ENCODE measurements at places on chromosomes 5 and 9.

GRCh38 chr9:127211983-127212382 lies 52.6 kb upstream of the GARNL3 start:
- no peak for DNase-seq

GRCh38 chr9:81490605-81491331 lies 198.6 kb downstream of the TLE1 start:
- no peak for DNase-seq

DNA sequence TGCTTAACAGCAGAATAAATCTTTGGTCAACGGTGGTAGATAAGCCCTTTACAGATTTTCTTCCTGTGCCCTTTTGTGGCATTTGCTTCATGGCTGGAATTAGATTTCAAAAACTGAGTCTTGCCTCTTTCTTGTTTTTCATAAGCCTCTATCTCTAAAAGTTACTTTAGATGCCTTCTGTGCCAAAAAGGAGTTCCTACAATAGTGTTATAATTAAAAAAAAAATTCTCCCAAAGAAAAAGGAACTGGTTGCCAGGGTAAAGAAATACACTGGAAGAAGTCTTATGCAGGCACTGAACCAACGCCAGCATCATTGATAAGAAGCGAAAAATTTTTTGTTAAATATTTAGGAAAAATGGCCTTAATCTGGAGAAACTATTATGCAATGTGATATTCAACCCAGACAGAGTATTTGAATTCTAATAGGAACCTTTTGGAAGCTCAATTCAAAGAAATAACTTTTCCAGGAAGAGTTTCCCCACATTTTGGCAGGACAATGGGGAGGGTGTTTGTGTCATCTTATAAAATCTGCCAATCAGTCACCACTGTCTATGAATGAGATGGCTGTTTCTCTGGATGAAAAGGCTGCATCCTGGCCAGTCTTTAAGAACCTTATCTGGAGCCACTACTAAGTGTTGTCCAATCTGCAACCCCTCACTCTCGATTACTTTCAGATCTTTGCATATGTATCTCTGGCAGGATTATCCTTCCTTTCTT lies 608.1 kb downstream of the PDE4D start:
- DNase-seq, result no peak

DNA sequence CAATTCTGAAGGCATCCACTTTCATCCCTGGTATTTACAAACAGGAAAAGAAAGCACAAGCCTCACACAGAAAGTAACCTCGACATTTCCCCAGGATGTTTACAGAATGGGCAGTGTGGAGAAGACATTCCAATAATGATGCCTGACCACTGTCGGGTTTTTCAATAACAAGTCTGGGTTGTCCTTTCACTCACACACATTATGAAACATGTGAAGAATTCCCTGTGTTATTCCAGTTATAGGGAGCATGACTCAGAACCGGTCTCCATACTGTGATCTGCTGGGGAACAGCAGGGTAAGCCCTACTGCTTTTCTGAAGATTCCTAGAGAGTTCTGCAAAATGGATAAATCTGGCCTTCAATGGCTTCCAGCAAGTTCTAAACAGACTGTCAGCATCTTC lies 155.3 kb downstream of the ADAMTS12 start:
- DNase-seq, result no peak

GRCh38 chr5:61788548-61788947 lies 456.5 kb downstream of the ZSWIM6 start:
- no peak for DNase-seq

DNA sequence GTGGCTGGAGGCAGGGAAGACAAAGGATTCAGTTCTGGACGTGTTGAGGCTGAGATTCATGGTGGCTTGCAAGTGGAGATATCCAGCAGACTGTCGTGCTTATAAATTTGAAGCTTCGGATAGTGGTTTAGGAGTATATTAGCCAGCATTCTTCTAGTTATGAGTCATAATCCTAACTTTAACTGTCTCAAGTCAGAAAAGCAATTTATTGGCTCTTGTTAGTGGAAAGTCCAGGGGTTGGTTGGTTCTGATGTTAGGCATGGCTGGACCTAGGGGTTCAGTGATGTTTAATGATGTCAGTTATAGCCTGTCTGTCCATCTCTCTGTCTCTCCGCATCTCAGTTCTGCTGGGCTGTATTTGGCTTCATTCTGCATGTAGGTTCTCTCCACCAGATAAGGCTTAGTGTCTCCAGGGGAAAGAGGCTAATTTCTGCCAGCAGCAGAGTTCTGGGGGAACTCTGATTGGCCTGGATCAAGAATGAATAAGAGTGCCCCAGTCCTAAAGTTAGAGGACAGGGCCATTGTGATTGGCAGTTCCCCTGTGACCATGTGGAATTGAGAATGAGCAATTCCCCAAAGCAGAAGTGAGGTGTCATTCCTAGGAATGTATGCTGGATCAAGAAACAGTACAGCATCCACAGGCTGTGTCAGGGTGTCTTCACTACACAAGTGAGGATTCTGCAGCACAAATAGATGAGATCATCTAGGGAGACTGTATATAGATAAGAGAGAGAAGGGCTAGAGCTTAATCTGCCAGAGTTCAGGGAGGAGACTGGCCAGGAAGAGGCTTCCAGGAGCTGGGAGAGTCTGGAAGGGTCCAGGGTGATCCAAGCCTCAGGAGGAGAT lies 72.9 kb upstream of the SHB start:
- no peak for DNase-seq

- no peak for DNase-seq
Measured at GRCh38 chr9:18906656-18907395, 126.2 kb downstream of the SAXO1 start.

DNA sequence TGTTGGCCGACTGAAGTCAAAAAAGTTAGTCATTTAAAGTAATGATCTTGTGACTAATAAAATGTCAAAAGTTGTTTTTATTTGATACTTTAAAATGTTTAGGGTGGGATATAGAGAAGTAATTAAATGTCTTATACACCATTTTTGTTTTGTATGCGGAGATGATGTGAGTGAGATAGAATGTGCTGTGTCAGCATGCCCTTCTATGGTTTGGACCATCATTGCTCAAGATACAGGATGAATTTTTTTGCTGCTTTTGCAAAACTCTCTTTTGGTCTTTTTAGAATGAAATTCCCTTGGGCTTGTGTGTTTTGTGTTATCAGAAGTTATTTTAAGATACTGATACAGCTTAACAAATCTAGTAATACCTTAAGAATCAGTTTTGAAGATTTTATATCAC lies 12.5 kb downstream of the SRFBP1 start:
- no peak for DNase-seq

GRCh38 chr9:134433101-134433500 lies 106.8 kb downstream of the RXRA start:
- no peak for DNase-seq

DNA sequence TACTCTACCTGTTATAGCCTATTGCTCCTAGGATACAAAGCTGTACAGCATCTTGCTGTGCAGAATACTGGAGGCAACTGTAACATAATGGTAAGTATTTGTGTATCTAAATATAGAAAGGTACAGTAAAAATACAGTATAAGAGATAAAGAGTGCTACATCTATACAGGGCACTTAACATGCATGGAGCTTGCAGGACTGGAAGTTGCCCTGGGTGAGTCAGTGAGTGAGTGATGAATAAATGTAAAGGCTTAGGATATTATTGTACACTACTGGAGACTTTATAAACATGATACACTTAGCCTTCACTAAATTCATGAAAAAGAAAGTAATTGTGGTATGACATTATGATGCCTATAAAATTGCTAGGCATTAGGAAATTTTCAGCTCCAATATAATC lies 65.5 kb upstream of the OSMR start:
- no peak for DNase-seq

DNA sequence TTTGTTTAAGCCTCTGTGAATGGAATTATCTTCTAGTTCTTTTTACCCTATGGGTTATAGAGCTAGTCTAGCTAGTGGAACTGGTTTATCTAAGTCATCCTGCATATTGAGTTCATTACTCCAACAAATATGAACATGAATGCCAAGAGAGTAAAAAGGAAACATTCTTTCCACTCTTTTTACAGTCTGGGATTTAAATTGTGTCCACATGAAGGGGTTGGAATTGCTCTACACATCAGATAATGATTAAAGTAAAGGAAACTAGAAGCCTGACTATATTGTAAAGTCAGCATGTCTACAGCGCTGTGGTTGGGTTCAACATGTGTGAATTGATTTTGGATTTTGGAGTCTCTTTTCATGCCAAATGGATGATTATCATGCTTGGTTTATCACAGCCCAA lies 173.1 kb downstream of the CCDC171 start:
- DNase-seq, result no peak

GRCh38 chr5:142215915-142216681 lies 107.5 kb downstream of the NDFIP1 start:
- DNase-seq, result no peak

DNA sequence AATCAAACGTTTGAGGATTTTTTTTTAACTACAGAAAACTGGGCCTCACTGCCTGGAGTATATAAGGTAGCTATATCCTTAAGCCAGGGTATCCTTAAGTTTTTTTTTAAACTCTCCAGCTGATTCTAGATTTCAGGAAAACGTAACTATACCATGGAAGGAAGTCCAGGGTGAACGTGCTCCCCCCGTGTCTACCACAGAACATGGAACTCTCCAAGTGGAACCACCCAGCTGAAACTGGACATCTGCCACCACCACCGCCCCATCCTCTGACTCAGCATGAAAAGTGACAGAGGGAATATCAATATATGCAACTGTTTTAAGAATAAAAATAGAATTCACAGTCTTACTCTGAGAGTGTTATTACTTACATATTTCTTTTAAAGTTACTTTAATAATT lies 61.3 kb downstream of the DROSHA start:
- no peak for DNase-seq

DNA sequence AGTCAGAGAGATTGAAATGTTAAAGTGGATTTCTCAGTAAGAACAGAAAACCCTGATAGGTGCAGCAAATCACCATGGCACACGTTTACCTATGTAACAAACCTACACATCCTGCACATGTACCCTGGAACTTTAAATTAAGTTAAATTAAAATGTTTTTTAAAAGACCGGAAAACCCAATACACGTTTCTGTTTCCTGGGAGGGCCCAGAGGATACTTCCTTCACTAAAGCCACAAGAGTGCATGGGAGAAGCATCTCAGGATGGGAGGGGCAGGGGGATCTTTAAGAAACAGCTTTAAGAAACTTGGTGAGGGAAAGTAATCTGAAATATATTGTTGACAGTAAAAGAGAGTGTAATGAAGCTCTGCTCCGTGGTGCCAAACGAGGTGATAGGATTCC lies 164.7 kb upstream of the PTGER4 start:
- no peak for DNase-seq

DNA sequence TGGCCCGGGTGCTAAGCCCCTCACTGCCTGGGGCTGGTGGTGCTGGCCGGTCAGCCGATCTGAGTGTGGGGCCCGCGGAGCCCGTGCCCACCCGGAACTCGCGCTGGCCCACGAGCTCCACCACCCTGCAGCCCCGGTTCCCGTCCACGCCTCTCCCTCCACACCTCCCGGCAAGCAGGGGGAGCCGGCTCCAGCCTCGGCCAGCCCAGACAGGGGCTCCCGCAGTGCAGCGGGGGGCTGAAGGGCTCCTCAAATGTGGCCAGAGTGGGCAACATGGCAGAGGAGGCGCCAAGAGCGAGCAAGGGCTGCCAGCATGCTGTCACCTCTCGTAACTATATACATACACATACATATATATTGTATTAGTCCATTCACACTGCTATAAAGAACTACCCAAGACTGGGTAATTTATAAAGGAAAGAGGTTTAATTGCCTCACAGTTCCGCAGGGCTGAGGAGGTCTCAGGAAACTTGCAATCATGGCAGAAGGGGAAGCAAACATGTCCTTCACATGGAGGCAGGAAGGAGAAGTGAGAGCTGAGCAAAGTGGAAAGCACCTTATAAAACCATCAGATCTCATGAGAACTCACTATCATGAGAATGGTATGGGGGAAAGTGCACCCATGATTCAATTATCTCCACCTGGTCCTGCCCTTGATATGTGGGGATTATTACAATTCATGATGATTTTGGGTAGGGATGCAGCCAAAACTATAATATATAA lies 56.8 kb downstream of the LIX1 start:
- no peak for DNase-seq

DNA sequence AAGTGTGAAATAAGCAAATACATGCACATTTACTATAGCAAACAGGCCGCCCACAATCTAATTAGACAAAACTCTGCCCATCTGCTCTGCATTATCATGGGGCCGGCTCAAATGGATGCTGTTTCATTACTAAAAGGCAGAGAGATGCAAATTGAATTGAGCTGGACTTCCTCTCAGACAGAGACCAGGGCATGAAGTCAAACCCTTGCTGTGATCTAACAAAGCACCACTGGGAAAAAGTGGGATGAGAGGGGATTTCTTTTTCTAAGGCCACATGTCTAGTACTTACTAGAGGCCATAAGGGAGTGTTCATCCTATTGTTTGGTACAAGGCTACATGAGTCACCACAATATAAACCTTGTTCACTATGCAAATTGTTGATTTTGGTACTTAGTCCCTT lies 614.7 kb downstream of the ISL1 start:
- no peak for DNase-seq

- DNase-seq, result no peak
Measured at GRCh38 chr5:28549588-28549987, 1511.2 kb upstream of the CDH9 start.

- DNase-seq, result no peak
Measured at GRCh38 chr5:16970826-16971225, 34.7 kb upstream of the MYO10 start.

GRCh38 chr5:76292620-76293322 lies 110.3 kb upstream of the IQGAP2 start:
- DNase-seq, result no peak

DNA sequence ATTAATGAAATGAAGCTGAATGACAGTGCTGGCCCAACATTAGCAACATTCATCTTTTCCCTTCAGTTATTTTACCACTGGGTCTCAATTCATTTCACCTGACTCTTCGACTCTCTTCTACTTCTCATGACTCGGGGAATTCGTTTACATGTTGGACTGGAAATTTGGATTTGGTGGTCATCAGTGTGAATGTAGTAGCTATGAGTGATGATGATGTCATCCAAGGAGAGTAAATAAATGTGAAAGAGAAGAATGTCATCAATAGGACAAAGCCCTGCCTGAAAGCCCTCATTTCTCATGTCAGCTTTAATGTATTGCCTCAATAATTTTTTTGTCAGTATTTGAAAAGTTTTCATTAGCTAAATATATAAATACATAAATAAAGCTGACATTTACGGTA lies 21.9 kb upstream of the CFAP95 start:
- DNase-seq, result no peak

DNA sequence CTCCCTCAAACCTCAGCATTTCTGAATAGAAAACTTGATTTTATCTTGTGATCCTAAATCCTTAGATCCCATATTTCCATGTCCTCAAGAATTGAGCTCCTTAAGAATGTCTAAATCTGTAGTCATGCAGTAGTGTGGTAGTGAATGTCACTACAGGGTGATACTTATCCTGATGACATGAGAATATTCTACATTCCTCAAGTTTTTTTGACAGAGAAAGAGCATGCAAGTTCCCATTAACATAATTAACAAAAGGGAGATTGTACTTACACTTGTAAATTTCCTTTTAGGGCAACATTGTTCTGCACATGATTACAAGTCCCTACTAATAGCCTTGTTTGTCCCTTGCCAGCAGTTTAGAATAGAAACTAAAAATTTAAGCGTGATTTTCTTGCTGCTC lies 352.3 kb downstream of the PTPRD start:
- no peak for DNase-seq

Measured in activated naive CD4-positive, alpha-beta T cell treated with Interleukin-2 at 50 U/mL for 16 hours (primary cell).